Fibroblast of the aortic adventitia (primary cell): ENCODE measurements at places on chromosomes 5 and 9.

GRCh38 chr5:145471831-145472612, 363.1 kb downstream of the PRELID2 start:
- peak; percentile 39 for DNase-seq

DNA sequence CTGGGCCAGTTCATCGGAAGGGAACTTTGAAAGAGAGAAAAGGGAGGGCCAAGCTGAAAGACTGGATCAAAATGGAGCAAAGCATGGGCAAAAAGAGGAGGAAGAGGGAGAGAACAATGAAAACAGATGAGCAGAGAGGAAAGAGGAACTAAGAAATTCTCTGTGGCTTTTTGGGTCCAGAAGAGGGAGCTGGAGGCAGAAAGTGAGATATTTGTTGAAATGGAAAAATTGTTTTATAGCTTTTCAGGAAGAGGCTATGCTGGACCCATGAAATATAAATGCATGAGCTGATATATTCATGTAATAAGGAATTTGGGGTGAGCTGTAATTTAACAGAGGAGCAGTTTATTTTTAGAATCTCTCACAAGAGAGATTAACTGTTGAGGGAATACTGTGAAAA, 457.3 kb downstream of the DMAC1 start:
- DNase-seq: no peak

GRCh38 chr5:176892663-176893062, 6.5 kb downstream of the HK3 start:
- no peak for DNase-seq

GRCh38 chr5:88944751-88945531, 62.0 kb upstream of the MEF2C start:
- peak; percentile 47 for DNase-seq
